ENCODE measurements at places on chromosomes 2 and 18.

GRCh38 chr2:149329068-149329467 is 1.3 kb upstream of the LYPD6 start:
- no peak for DNase-seq

- DNase-seq, result no peak
These were observed 16.6 kb downstream of the EN1 start for GRCh38 chr2:118830881-118831280.

DNA sequence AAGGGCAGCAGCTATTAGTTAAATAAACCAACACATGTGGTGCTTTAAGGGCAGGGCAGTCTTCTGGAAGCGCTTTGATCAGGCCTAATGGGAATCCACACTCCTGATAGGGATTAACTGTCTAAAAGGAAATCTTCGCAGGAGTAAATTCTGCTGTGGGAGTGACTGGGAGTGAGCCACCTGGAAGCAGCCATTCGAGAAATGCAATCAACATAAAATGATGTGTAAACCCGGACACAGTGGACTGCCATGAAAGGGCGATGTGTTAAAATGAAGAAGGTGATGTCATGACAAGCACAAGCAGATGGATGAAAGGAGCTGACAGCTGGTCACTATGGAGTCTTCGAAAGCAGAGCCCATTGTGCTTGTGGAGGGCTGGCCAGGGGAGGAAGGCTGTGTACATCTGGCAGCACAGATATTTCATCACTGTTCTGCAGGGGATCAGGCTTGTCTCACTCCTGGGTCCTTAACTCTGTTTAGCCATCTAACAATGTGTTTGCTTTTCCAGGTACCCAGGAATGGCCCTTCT is 24.8 kb upstream of the GALNT14 start:
- no peak for DNase-seq

- no peak for DNase-seq
These were observed 40.7 kb upstream of the UPP2 start for GRCh38 chr2:158060835-158061435.

GRCh38 chr2:68110102-68110501 is 47.3 kb upstream of the C1D start:
- peak; percentile 29 for DNase-seq

DNA sequence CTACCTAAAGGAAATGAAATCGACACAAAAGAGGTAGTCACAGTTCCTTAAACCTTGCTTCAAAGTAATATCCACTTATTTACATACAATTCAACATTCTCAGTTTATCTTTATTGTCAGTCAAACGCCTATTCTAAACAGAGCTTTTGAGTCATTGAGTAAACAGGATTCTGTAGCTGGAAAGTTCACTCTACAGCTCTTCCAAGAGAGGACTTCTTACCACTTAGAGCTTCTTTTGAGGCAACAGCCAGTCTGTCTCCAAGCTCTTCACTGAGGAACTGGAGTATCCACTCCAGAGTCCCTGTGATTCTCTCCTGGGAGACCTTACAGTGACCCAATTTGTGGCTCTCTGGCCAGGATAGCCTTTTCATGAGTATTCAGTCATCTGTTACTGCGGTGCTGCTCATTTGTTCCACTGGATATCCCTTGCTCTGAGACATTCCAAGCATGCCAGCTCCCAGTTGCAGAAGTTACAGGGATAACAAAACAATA is 210.9 kb upstream of the OSR1 start:
- no peak for DNase-seq

- no peak for DNase-seq
These were observed 787.8 kb upstream of the LINC00305 start for GRCh38 chr18:64936671-64937070.

DNA sequence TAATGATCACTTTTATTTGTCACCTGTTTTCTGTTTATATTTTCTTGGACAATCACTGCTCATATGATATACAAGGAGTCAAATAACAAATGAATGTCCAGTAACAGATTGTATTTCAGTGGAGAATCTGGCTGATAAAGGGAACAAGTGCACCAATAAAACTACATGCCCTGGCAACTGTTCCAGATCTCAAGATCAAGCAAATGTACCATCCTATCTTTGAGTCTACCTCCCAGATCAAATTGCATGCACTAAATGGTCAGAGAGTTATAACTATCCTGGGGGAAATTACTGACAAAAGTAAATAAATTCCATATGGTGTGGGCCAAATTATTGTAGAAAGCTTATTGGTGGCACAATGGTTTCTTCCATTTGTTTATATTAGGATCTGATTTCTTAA is 452.8 kb downstream of the MBD2 start:
- DNase-seq, result no peak

GRCh38 chr2:177076636-177077179 is 135.9 kb upstream of the HNRNPA3 start:
- no peak for DNase-seq
